ENCODE measurements at places on chromosomes 1 and 21. TPM values are rescaled to one million over a fixed set of nuclear protein-coding genes. Genes with fewer than 3 reads are reported as not detected.

The LCE3D gene
- total RNA-seq = not detected

The FHAD1 gene
- not detected for total RNA-seq

DNA sequence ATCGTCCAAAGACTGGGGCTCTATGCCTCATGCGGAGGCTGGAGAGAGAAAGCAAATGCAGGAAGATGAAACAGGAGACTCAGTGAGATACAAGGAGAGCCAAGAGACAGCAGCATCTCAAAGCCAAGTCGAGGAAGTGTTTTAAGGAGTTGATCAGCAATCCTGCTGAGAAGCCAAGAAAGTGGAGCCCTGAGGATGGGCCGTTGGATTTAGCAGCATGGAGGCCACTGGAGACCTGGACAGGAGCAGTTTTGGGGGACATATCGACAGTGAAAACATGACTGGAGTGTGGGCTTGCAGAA lies 107.4 kb upstream of the ZBTB40 start:
- H3K27ac ChIP-seq = no peak overlapping the region
- H3K4me3 ChIP-seq = no peak overlapping the region
- no peak for DNase-seq
- H3K27me3 ChIP-seq = no peaks in the 10 kb centered on the region

- no peak overlapping the region for H3K4me3 ChIP-seq
- DNase-seq = no peak
- H3K27me3 ChIP-seq = no peaks in the 10 kb centered on the region
- H3K4me1 ChIP-seq = no peaks in the 10 kb centered on the region
- H3K27ac ChIP-seq = no peak overlapping the region
- H3K36me3 ChIP-seq = no peaks in the 10 kb centered on the region
Observed at GRCh38 chr21:43987509-43987908, 24.6 kb upstream of the TRAPPC10 start.

- H3K36me3 ChIP-seq = no peaks in the 10 kb centered on the region
- H3K4me3 ChIP-seq = no peak overlapping the region
- no peak overlapping the region for H3K27ac ChIP-seq
- no peak for DNase-seq
- no peaks in the 10 kb centered on the region for H3K27me3 ChIP-seq
Observed at GRCh38 chr1:177012342-177012925, 152.1 kb downstream of the ASTN1 start.

- H3K36me3 ChIP-seq = no peaks in the 10 kb centered on the region
- no peaks in the 10 kb centered on the region for H3K27me3 ChIP-seq
- H3K27ac ChIP-seq = no peak overlapping the region
- no peak for DNase-seq
- H3K4me3 ChIP-seq = no peak overlapping the region
- no peaks in the 10 kb centered on the region for H3K4me1 ChIP-seq
Observed at GRCh38 chr1:81073580-81073979, 727.2 kb upstream of the ADGRL2 start.

DNA sequence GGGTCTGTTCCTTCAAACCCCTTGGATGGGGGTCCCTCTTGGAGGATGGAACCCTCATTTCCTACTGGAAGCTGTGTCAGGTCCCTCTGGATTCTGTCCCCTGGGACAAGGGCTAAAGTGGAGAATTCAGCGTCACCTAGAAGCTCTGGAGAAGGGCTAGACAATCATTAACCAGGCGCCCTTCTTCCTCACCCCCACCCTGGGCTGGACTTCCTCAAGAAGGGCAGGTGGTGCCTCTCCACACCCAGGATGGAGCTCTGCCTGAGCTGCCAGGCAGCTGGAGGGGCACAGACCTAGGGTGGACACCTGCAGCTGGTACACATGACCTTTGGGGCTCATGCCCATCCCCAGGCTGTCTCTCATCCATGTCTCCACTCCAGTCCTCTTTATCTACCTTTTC lies 3.6 kb downstream of the CELF3 start:
- H3K36me3 ChIP-seq = no peaks in the 10 kb centered on the region
- H3K27me3 ChIP-seq = no peaks in the 10 kb centered on the region
- H3K27ac ChIP-seq = no peak overlapping the region
- no peak overlapping the region for H3K4me3 ChIP-seq
- DNase-seq = no peak
